ENCODE measurements at places on chromosomes 13 and 19.
A peak's percentile ranks its signal among the peaks of the same experiment; 100 is the strongest.

- no peak for DNase-seq
Measured at GRCh38 chr13:99366075-99366987, 59.1 kb upstream of the GPR183 start.

DNA sequence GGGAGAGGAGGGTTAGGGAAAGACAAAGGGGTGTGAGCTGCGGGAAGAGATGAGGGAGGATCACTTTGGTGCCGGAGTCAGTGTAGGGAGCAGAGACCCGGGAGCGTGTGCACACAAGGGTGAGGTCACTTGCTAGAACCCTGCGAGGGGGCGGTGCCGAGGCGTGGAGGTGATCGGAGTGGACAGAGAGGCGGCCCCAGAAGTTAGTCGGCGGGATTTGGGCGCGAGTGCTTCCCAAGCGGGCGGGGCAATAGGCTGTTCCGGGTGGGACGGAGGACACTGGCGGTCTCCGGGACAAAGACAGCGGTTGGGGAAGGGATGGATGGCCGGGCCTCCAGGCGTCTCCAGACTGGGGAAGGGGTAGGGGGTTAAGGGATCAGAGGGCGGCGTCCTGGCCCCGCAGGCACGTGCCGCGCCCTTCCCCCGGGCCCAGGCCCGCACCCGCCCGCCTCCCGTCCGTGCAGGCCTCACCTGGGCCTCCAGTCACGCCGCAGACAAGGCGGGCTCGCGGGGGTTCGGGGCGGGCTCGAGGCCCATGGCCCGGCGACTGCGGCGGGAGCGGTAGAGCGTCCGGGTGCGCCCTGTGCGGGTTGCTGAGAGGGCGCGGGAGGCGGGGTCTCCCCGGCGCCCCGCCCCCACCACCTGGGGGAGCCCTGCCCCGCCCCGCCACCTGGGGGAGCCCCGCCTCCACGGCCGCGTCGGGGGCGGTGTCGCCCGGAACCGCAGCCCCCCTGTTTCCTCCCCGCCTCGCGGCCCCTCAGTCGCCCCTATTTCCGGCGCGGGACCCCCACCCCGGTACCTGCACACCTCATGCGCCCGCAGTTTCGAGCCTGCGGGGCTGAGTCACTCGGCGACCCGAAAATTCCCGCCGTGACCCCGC, at the start of gene LPAR2:
Gene LPAR2 (minus strand): TSS at position 600 of the 880 bp plus-strand sequence. CDS start 945 bp downstream, outside the sequence.
- no peak for DNase-seq

- no peak for DNase-seq
Measured at GRCh38 chr13:39419068-39419467, 183.9 kb downstream of the LHFPL6 start.

DNA sequence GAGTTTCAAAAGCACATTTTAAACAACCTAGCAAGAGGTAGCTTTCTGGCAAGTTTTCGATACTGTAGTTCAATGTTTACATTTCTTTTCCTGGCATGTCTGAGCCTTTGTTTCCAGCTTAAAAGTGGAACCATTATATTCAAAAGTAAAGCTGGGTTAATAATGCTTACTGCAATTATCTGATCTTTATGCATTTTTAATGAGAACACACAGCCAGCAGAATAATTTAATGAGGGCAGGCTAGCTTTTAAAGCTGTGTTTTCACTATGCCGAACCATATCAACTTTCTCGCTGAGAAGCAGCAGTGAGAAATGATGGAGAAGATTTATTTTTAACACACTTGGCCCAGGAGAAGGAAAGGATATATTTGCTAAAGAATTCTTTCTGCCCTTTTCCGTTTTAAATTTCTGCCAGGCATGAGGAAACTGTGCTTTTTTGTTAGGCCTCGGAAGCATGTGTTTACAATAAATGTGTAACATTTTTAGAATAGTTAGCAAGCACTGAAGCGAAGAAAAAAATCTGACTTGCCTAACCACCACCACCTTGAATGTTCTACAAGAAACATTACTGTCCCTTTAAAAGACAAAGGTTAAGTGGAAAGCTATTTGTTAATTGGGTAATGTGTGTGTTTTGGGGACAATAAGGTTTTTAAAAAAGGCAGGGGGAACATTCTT, 1.0 kb downstream of the MBNL2 start:
- DNase-seq, result no peak

DNA sequence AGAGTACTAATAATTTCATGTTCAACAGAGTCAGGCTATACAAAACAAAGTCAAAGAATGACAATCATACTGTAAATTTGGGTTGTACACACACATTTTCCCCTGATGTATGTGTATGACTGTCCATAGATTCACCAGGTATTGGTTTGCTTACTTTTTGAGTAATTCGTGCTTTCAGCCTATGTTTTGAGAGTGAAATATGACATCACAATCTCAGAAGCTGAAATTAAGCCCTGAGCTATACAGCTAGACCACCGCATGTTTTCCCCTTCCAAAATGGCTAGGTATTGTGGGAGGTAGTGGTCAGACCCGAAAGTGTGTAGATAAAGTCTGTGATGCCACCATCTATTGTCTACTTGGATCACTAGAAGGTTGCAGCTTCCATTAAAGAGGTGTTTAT, 102.8 kb downstream of the KATNAL1 start:
- no peak for DNase-seq

- DNase-seq, result no peak
Measured at GRCh38 chr13:46378411-46378810, 8.6 kb downstream of the RUBCNL start.

DNA sequence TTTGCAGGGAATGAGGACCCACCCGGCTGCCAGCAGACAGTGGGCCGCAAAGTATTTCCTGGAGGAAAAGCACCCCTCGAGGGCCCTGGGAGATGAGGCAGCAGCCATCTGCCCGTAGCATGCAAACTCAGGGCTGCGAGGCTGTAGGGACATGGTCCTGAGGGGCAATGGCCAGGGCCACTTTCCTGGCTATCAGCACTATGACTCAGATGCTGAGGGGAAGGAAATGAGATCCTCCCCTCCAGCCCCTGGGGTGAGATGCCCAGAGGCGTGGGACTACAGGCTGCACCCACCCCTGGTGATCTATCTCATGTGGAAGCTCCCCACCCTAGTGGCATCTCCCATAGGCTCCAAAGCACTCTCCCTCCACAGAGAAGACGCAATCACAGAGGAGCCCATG, 80.1 kb downstream of the SLC7A1 start:
- DNase-seq, result no peak

DNA sequence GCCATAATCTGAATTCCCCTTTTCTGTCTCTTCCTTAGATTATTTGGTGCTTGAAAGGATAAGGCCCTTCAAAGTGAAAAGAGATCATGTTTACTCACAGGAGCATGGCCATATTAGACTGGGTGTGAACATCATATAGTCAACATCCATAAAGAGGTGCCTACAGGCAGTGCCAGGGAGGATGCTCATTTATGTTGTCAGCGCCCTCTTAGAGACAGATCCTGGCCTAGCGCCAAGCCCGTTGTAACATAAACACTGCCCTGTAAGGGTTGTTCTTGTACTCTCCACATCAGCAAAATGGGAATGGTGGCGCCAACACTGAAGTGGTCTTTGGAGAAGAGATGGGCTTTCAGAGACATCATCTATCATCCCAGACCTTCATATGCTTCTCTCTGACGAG, 16.1 kb downstream of the PCDH8 start:
- DNase-seq, result peak; percentile 29

Data from NCI-H2081 treated with DMSO at 0.1 percent for 48 hours (cell line).